Memory B cell (primary cell): ENCODE measurements at places on chromosomes 4 and X.

- no peak for DNase-seq
Measured at GRCh38 chr4:185358959-185359358, 36.8 kb downstream of the LRP2BP start.

- DNase-seq: no peak
Measured at GRCh38 chr4:105327222-105327621, 146.6 kb downstream of the PPA2 start.

- no peak for DNase-seq
Measured at GRCh38 chr4:98469771-98470170, 188.6 kb downstream of the TSPAN5 start.

DNA sequence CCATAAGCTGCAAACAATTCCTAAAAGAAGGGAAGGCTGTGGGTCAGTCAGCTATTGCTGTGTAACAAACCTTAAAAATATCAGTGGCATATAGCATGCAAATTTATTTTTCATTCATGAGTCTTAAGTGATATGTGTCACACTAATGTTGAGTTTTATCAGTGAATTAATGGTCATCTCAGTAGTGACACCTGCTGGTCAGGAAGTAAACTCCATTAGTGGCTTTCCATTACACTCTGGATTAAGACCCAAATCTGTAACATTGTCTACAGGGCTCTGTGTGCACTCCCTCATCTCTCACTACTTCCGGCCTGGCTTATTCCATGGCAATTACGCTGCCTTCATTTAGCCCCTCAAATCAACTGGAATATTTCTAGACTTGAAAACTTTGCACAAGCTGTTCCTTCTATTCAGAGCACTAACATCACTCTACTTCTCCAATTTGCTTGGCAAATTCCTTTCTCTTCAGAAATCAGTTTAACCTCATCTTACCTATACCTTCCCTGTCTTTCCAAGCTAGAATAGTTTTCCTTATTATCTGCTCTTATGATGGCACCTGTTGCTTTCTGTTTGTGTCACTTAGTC lies 217.3 kb upstream of the TAPT1 start:
- no peak for DNase-seq

- DNase-seq: no peak
Measured at GRCh38 chr4:170721812-170722373, 632.1 kb upstream of the AADAT start.
